HS-27A (cell line): ENCODE measurements at places on chromosomes 11 and 22.
A peak's percentile ranks its signal among the peaks of the same experiment; 100 is the strongest.

GRCh38 chr22:49590381-49590780 lies 237.3 kb downstream of the BRD1 start:
- no peak for DNase-seq

GRCh38 chr11:2452321-2453012 lies 7.7 kb downstream of the KCNQ1 start:
- no peak for DNase-seq

- DNase-seq: no peak
These were observed 199.2 kb upstream of the GUCY1A2 start for GRCh38 chr11:107217444-107217843.

DNA sequence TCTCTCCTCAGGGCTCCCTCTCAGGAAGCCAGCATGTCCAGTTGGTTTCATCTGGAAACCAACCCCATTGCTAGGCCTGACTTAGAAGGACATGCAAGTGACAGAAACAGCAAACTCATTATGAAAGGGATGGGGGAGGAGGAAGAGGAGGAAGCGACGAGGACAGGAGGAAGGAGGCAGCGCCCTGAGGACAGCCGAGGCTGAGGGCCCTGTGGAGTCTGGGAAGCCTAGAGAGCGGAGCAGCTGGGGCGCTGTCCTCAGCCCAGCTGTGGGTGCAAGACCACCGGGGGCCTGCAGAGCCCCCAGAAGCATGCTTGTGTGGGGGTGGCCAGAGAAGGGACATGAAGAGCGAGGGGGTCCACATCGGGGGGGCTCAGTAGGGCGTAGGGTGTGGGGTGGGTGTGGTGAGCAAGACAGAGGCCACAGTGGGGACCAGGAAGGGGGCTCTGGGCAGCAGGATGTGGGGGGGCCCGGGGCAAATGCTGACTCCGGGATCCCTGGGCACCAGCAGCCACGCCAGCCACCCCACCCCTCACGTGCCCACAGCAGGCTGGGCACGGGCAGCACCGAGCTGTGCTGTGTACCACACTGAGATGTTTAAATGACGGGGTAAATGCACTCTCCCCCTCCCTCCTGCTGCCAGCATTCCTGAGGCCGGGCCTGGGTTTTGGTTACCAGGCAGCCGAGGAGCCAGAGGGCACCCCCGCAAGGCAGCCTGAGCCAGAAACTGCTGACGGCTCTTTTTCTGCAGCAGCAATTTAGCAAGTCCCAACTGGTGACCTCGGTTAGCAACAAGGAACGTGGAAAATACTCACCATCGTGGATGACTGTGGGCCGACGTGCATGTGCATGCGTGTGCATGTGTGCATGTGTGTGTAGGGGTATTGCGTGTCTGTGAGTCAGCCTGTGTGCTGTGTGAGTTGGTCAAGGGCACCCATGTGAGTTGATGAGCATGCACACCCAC lies 82.7 kb upstream of the LINC01488 start:
- no peak for DNase-seq

DNA sequence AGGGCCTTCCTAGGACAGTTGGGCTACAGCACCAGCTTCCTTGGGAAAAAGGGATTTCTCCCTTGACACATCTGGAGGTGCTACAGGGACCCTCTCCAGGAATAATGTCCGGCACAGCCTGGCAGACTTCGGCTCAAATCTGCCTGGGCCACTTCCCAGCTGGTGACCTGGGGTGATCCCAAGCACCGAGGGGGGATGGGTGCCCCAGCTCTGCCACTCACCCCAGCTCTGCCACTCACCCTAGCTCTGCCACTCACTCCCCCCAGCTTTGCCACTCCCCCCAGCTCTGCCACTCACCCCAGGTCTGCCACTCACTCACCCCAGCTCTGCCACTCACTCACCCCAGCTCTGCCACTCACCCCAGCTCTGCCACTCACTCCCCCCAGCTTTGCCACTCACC lies 9.9 kb downstream of the OSBPL5 start:
- no peak for DNase-seq

GRCh38 chr11:93738647-93739081 lies 2.6 kb downstream of the TAF1D start:
- DNase-seq: no peak

DNA sequence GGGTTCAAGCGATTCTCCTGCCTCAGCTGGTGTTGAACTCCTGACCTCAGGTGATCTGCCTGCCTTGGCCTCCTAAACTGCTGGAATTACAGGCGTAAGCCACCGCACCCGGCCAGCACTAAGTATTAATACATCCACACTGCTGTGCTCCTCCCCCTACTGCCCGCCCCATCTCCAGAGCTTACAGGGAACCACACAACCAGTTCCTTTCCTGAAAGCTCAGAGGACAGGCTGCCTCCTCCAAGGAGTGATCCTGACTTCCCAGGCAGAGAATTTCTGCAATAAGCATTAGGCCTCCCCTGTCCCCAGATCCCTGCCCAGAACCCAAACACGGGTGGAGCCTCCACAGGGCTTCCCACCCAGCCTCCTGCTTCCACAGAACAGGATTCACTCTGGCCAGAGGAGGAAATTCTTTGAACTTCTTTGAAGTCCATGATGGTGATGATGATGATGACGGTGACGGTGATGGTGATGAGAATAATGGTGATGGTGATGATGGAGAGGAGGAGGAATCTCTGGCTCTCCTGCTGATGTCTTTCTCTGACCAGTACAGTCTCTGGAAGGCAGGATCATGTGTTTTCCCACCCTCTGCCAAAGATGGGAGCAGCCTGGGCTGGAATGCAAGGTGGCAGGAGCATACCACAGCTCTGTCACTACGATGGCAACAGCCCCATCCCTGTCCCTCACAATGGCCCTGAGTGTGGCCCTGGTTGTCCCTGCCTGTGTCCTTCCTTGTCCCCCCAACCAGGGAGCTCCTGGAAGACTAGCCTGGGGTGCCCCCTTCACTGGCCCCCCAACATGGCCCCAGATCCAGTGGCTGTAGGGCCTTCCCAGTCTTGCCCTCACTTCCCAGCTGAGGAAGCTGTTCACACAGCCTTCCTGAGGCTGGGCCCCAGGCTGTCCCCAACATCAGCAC lies 33.5 kb upstream of the CSNK1E start:
- no peak for DNase-seq

DNA sequence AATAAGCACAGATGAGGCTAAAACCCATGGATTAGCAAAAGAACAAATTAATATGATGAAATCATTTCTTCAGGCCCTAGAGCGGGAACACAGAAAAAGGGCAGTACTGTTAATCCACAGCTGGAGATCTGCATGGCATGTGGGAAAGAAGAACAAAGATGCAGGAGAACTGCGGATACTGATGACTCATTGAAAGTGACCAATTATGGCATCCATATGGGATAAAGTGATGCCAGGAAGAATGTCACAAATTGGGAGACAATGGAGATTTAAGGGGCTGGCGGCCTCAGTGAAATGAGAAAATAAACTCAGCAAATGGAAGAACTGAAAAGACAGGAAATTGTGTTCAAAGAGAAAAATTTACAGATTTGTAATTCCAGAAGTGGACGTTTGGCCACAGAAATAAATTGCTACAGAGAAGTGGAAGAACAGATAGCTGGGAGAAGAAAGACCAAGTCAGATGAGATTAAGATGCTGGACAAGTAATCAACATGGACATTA lies 39.4 kb downstream of the SIK3 start:
- no peak for DNase-seq

DNA sequence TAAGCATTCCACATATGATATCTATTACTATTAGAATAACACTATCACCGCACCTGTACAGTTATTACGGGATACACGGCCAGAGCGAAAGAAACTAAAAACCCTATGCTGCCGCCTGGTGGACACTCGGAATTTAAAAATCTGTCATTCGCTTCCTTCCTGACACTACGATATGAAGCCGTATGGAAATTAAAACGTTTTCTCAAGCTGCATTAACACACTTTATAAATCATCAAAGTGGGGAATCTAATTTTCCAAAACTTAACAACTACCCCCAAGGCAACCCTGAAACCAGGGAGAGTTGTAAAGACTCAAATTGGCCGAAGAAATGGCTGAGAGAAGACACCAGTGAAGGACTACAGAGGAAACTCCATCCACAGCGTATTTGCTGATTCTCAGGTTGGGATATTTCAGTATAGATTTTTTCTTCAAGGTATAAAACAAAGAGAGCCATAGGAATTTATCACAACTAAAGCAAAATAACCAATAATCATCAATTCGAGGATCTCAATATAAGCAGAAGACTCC lies 1.4 kb downstream of the CCDC73 start:
- peak; percentile 9 for DNase-seq

- peak; percentile 23 for DNase-seq
These were observed 646 bp upstream of the PATZ1 start for GRCh38 chr22:31346733-31347250.

GRCh38 chr11:80593648-80594374 lies 1153.0 kb upstream of the TENM4 start:
- peak; percentile 76 for DNase-seq

DNA sequence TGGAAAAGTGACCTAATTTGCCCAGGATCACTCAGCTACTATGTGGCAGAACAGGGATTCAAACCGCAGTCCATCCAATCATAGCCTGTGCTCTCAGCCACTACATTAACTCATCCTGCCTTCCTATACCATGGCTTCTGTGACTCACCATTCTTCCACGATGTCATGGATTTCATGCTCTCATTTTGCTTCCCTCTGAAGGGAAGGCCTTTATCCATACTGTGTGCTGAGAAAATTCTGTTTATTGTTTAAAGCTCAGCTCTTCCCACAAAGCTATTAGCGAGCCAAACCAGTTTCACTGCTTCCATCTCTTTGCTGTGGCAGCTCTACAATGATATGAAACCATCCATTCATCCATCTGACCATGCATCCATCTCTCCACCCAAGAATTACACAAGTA lies 289.9 kb downstream of the TENM4 start:
- no peak for DNase-seq

DNA sequence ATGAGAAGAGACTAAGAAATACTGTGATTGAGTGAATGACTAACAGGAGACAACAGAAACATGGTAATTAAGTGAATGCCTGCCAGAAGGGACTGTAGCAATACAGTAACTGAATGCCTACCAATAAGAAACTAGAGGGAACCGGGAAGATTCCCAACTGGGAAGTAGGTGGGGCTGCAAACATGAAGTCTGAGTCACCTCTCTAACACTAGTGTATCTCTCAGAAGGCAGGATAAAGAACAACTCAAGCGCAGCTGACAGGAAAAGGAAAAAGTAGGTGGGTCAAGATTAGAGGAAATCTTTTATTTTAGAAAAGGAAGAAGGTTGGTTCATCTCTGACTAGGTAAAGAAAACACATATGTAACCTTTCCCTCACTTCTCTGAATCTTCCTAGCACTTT lies 14.0 kb downstream of the C11orf42 start:
- DNase-seq: no peak

DNA sequence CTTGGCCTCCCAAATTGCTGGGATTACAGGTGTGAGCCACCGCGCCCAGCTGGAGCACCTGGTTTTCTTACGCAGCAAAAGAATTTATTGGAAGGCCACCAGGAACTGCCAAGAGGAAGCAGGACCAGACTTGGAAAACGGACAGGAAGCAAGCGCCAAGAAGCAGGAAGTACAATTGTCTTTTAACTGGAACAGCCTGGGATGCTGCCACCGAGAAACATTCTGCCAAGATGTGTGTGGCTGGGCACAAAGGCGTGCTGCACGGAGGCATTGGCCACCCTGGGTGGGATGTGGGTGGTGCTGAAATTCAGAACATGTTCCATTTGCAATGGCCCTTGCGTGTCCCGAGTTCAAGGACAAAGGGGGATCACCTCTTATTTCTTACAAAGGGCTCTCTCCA lies 15.4 kb downstream of the SLC3A2 start:
- DNase-seq: no peak

DNA sequence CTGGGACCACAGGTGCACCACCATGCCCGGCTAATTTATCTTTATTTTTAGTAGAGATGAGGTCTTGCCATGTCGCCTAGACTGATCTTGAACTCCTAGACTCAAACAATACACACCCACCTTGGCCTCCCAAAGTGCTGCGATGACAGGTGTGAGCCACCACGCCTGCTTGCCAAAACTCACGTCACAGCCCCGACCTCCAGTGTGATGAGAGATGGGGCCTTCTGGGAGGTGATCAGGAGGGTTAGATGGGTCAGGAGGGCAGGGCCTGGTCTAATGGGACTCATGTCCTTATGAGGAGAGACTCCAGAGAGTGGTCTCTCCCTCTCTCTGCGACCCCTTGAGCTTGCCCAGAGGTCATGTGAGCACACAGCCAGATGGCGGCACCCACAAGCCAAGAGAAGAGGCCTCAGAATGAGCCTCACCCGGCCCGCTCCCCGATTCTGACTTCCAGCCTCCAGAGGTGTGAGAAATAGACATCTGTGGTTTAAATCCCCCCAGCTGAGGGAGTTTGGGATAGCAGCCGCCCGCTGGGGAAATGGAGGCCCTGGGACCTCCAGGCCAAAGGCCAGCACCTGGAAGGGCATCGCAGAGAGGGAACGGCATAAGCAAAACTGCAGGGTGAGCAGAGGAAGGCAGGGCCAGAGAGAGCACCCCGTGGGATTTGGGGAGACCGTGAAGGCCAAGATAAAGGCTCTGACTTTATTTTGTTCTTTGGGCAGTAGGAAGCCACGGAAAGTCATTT lies 24.1 kb upstream of the GAL start:
- DNase-seq: no peak

GRCh38 chr11:129999407-129999806 lies 3.2 kb downstream of the PRDM10 start:
- DNase-seq: no peak

DNA sequence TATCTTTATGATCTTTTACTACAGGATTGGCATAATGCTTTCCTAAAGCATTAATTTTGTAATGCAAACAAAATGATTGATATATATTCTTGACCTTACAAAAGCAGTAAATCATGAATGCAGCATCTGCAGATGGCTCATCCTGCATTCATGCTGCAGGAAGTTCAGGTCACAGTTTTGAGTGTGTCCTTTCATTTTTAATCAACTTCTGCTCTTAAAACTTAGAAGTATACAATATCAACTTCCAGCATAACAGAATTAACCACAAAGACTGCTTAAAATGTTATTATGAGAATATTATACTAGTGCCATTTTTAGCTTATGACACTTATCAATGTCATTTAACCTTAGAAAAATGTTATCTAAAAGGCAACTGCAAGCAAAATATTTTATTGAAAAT lies 54.0 kb downstream of the SLC36A4 start:
- no peak for DNase-seq

- no peak for DNase-seq
These were observed 316.4 kb downstream of the NTM start for GRCh38 chr11:131686836-131687235.

- DNase-seq: no peak
These were observed 17.3 kb downstream of the IL10RA start for GRCh38 chr11:118003456-118003855.

DNA sequence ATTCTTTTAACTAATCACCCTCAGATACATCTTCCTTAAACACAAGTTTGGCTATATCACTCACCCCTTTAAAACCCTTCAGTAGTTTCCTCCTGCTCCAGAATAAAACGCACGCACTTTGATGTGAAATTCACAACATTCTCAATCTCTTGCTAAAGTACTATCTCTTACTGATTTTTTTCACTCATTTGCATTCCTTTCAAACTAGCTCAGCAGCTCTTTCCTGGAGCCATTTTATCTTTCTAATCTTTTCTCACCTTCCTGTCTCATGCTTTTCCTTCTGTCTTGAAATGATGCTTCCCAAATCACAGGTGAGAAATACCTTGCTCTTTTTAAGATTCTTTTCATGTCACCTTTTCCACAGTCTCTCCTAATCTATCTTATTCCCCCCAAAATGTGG lies 1074.4 kb downstream of the DLG2 start:
- no peak for DNase-seq

GRCh38 chr11:65821107-65821506 lies 12.7 kb upstream of the SNX32 start:
- no peak for DNase-seq

- no peak for DNase-seq
These were observed 35.8 kb downstream of the SC5D start for GRCh38 chr11:121328176-121328966.
